ENCODE measurements at places on chromosomes 2 and 18.

DNA sequence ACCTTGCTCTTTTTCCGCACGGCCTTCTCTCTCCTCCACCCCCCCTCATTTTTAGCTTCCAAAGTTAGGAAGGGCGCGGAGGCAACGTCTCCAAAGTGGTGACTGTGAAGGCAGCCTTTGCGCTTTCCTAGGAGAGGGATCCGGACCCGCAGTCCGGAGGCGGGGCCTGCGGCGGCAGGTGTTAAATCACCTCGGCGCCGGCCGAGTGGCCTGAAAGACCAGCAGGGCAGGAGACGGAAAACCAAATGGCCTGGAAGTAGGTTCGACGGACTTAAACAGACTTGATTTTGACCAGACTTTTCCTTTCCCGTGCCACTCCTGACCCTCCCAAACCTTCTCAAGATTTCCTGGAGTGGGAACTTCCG, 615 bp downstream of the GORASP2 start:
- no peak for DNase-seq

- DNase-seq, result no peak
Measured at GRCh38 chr2:159892990-159893810, 95.2 kb upstream of the CD302 start.

- DNase-seq, result no peak
Measured at GRCh38 chr18:51168960-51169662, 28.4 kb downstream of the MEX3C start.

GRCh38 chr2:182831921-182832320, 34.5 kb downstream of the FRZB start:
- DNase-seq, result no peak

DNA sequence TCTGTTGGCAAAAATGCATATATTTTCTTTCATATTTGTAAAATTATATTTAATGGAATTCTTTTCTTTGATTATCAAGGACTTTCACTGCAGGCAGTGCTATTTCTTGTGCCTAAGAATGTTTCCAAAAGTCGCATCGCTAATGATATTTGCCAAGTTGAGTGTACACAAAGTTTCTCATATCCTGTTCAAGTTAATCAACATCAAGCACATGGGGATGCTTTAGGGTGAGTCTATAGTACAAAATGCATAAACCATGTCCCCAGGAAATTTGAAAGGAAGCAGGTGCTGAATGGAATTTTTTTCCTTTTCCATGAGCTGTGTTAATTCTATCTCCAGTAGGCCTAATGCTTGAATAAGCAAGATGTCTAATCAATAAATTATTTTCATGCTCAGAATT, 129.7 kb downstream of the GALNT1 start:
- DNase-seq, result no peak

DNA sequence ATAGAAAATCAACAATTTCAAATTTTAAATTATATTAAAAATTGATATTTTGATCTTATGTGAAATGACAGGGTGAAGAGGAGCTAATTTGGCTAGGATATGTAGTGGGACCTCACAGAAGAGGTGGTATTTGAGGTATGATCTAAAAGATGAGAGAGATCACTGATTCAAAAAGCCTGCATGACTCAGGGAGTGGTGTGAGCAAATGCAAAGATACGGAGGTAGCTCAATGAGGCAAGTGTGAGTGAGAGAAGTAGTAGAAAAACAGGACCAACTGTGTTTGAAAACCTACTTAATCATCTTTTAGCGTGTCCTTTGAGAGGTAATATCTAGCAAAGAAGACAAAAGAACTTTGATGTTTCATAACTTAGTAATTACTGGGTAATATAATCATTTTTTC, 557.5 kb downstream of the DSC3 start:
- DNase-seq, result no peak

DNA sequence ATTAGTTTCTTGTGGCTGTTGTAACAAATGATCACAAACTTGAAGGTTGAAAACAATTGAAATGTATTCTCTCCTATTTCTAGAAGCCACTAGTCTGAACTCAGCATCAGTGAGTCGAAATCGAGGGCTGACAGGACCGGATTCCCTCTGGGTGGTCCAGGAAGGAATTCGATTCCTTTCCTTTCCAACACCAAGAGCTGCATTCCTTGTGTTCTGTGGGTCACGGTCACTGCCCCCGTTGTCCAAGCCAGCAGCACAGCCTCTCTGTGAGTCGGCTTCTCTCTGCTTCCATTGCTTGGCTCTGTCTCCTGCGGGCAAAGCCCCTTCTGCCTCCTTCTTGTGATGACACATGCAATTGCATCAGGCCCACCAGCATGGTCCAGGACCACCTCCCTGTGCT, 67.3 kb downstream of the SMIM21 start:
- DNase-seq, result no peak

GRCh38 chr2:198490748-198491147, 686.4 kb downstream of the PLCL1 start:
- no peak for DNase-seq

DNA sequence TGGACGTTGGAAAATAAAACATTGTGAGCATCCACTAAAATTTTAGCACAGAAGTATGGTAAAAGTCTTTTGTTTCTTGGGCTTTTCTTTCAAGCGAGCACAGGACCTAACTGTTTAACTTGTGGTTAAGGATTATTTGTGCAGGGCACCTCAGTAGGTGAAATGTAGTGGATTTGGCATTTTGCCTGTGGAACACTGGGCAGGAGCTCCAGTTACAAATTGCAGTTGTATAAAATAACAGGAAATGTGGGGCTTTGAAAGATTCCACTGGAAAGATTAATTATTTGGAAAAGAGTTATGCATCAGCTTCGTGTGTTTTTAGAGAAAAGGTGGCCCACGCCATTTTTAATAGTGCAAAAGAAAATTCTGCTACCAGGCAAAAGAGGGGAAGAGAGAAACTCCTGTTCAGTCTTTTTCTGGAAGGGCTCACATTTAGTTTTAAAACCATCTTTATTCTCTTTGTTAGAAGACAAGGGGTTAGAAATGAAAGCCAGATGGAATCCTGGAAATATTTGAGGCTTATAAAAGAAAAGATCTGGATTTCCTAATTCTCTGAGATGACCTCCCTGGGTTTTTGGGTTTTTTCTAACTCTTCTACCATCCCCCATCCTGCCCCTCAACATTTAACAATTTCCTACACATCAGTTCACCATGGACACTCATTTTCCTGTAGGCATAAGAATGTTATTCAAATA, 144.3 kb upstream of the SERTAD2 start:
- DNase-seq, result no peak

GRCh38 chr2:100909534-100910081, 89.7 kb downstream of the NPAS2 start:
- no peak for DNase-seq

GRCh38 chr2:159938395-159938794, 124.0 kb downstream of the PLA2R1 start:
- no peak for DNase-seq

DNA sequence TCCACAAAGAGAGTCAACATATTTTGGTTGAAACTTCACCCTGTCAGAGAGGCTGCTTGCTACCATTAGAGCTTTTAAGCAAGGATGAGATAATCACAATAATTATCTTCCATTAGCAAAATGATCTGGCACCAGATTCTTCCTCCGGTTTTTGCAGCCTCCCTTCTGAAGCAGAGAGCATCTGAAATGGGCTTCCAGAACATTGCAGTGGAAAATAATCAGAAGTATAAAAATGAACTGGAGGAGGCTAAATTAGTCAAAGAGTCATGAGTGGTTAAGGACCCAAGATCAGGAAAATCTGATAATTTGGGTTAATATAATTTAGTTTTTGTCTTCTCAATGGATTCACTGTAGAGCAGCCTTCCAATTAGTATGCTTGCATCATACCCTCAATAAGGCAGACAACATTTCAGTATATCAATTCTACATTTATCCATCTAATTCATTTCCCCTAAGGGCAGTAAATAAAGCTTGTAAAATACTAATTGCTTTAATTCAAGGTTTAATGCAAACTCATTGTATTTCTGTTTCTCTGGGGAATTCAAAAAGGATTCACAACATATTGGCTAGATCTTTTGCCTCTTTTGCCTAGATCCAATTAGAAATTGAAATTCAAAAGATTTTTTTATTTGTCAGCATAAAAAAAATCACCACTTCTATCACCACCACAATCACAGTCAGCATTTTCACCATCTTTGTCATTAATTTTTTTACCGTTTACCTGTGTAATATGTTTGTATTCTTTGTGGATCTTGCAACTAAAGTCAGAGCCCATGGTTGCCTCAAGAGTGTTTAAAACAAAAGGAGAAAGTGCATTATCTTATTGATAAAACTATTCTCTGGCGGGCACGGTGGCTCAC, 537.2 kb upstream of the DCC start:
- DNase-seq, result no peak

DNA sequence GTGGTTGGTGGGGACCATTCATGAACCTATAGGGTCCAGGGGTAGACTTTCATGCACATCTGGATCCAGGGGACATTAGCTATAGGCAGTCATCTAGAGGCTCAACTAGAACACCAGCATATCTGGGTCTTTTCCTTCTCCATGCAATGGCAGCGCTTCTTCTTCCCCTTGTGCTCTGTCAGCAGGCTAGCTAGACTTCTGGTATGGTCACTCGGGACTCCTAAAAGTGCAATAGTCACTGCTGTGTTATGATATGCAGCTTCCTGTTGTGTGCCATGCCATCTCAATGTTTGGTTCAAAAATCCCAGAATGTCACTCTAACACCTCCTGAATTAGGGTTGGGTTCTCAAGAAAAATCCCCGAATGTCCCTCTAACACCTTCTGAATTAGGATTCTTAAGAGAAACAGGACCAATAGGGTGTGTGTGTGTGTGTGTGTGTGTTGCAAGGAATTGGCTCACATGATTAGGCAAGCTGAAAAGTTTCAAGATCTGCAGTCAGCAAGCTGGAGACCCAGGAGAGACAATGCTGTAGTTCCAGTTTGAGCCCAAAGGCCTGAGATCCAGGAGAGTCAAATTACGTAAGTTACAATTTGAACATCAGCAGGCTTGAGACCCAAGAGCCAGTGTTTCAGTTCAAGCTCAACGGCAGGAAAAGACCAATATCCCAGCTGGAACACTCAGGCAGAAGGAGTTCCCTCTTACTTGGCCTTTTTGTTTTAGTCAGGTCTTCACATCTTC, 97.1 kb upstream of the LTBP1 start:
- DNase-seq, result no peak

DNA sequence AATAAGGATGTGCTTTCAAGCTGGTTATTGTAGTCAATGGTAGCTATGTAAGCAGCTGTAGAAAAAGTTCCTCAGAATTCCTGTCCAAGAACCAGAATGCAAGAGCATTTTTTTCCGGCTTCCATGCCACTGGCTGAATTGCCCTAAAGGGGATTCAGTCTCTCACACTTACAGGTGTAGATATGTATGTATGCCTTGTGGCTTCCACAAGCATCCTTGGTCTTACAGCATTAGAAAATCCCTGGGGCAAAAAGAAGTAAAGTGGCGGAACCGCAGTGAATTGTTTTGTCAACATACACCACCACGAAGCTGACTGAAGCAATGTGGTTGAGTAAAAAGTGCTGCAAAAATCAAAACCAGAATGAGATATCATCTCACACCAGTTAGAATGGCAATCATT, 54.6 kb downstream of the FANCL start:
- DNase-seq, result no peak

DNA sequence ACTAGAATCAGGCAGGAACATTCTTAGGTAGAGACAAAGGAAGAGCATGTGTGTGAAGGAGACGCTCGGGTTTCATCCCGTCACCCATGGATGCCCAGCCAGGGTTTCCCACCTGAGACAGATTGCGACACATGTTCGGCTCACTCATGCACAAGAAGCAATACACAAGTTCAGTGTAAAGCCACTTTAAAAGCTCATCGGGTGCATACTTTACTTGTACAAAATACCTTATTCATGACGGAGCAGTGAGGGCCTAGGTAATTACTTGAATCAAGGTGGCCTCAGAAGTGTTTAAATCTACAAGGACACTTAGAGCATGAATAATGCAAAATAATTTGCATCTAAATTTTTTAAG, 42.0 kb downstream of the ZEB2 start:
- no peak for DNase-seq

GRCh38 chr2:121075006-121075551, 209.9 kb downstream of the TFCP2L1 start:
- DNase-seq, result peak; percentile 67

DNA sequence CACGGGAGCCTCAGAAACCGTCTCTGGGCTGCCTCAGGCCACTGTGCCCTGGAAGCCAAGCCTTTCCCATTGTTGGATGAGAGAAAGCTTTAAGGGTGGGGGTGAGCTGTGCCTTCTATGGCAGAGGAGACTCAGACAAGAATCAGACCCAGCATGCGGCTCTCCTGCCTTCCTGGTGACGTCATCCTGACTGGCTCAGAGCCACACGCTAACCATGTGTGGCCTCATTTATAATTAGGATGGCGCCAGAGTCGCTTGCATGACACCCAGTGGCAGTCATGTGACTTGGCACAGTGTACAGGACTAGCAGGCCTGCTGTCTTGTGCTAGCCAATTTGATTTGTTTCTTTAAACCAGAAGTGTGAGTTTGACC, 99.1 kb downstream of the SH3BP4 start:
- peak; percentile 77 for DNase-seq

DNA sequence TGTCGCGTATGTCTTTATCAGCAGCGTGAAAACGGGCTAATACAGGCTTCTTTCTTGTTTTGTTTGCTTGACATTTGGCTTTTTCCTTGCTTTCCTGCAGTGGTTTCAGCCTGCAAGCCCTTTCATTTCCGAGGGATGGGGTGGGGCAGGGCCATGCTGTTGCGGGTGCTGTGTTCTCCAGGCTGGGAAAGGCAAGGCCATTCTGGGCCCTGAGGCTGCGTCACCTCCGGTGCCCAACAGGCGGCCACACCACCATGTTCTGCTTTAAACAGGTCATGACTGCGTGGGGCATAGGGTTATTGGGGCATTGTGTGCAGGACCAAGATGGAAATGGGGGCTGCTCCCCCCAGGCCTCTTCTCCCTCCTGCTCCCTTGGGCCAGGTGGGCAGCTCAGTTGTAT, 38.6 kb upstream of the PLB1 start:
- no peak for DNase-seq

DNA sequence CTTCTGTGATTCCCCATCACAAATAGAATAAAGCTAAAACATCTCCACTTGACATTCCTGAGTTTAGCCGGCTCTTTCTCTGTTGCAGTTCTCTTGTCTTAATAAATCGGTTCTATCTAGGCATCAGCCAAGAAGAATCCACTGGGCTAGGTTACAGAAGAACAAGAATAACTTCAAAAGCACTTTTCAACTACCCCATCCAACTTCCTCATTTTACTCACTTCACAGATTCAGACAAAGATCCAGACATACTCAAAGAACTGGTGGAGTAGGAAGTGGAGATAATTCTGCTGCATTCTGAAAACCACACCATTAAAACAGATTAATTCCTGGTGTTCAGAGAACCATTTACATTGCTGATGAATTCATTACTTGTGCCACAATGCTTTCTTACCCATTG, 9.6 kb upstream of the ALPK2 start:
- DNase-seq, result no peak

DNA sequence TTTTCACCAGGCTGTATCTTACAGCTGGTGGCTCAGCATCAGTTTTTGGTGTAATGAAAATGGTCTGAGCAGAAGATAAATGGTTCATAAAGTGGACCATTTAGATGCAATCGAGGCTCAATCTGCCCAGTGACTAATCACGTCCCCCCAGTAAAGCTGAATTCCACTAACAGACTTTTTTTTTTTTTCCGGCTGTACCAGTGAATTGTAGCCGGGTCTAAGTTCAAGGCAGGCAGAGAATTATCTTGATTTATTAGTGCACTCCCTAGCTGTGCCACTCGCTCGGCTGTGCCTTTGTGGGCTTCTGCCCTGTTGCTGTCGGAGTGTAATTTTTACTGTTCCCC, 215.1 kb upstream of the POU3F3 start:
- DNase-seq, result no peak

All from amygdala (tissue), 56 donors.